Left renal cortex interstitium (tissue), 4 donors: ENCODE measurements at places on chromosomes 11 and 22. TPM values are rescaled to one million over a fixed set of nuclear protein-coding genes. Genes with fewer than 3 reads are reported as not detected.

Gene AQP11
- polyA plus RNA-seq = 5.3 TPM

Gene CD3G
- 0.20 TPM for polyA plus RNA-seq

Gene CEND1
- polyA plus RNA-seq = 0.91 TPM

GRCh38 chr22:31661851-31662667, at the start of gene PISD:
Gene PISD (minus strand): TSS chr22:31662215. CDS start chr22:31662208, 7 bp downstream.
- DNase-seq = peak; percentile 97
